ENCODE measurements at places on chromosomes 2 and 18. TPM values are rescaled to one million over a fixed set of nuclear protein-coding genes. Genes with fewer than 3 reads are reported as not detected.

Gene ASXL2
- polyA plus RNA-seq = 7.6 TPM

DNA sequence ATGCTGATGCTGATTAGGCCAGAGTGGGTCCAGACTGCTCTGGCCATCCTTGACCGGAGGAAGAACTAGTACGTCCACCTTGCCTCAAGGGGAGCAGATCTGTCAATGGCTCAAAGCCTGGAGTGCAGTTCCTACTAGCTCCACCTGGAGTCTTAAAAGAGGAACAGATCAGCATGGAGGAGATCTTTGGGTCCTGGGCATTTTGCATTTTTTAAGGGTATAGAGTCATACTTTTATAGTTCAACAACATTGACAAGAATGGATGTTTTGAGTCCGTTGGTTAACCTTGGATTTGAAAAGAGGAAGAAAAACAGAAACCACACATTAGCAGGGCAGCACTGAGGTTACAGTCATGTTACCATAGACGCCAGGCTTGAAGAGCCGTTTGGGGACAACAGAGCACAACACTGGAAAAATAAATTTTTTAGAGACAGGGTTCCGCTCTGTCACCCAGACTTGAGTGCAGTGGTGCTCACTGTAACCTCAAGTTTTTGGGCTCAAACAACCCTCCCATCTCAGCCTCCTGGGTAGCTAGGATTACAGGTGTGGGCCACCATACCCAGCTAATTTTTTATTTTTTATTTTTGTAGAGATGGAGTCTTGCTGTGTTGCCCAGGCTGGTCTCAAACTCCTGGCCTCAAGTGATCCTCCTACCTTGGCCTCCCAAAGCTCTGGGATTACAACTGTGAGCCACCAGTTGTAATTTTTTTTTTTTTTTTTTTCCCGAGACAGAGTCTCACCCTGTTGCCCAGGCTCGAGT, 78.5 kb downstream of the PRKCE start:
- H3K4me1 ChIP-seq = peaks cover 87% of the 10 kb centered on the region
- DNase-seq = peak; percentile 90
- H3K27ac ChIP-seq = peak overlapping the region; percentile 91
- no peak overlapping the region for H3K4me3 ChIP-seq

Gene ANO7
- polyA plus RNA-seq = 0.04 TPM

Gene KIF5C
- polyA plus RNA-seq = 3.3 TPM

Gene DLGAP1
- polyA plus RNA-seq = 0.61 TPM

GRCh38 chr2:10839813-10840212, 27.2 kb upstream of the PDIA6 start:
- no peaks in the 10 kb centered on the region for H3K27me3 ChIP-seq
- H3K36me3 ChIP-seq = no peaks in the 10 kb centered on the region
- peaks cover 7% of the 10 kb centered on the region for H3K4me1 ChIP-seq
- no peak for DNase-seq

DNA sequence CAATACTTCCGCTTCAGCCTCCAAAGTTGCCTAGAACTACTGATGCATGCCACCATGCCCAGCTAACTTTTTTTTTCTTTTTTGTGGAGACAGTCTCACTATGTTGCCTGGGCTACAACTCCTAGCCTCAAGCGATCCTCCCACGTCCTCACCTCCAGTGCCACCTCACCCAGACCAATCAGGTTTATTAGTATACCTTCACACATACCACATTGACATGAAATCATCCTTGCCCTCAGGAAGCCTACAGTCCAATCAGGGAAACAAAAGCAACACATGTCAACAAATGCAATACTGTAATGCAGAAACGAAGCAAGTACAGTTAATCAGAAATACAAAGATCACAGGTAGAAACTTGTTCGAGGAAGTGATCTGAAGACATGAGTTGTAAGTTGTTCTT, 4.0 kb downstream of the TRIP12 start:
- H3K27me3 ChIP-seq = no peaks in the 10 kb centered on the region
- H3K4me1 ChIP-seq = peaks cover 32% of the 10 kb centered on the region
- no peak overlapping the region for H3K27ac ChIP-seq
- no peak overlapping the region for H3K4me3 ChIP-seq
- no peak for DNase-seq

GRCh38 chr2:193935114-193935513, 1721.9 kb upstream of the SLC39A10 start:
- no peak overlapping the region for H3K4me3 ChIP-seq
- no peaks in the 10 kb centered on the region for H3K4me1 ChIP-seq
- no peaks in the 10 kb centered on the region for H3K27me3 ChIP-seq
- H3K36me3 ChIP-seq = no peaks in the 10 kb centered on the region

DNA sequence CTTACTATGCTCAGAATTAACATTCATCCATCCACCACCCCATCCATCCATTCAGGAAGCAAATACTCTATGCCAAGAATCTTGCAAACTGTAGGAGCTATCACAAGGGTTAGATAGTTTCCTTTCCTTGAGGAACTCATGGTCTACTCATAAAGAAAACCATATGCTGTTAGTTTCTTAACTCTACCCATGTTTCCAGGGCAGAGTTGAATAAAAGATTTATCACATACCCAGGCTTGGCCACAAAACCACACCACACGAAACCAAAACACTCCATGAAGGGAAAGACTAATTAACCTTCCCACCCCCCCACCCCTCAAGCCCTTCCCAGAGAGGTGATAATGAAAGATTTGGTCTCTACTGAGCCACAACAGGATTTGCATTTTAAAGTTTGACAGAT, 23.7 kb upstream of the MSGN1 start:
- no peaks in the 10 kb centered on the region for H3K27me3 ChIP-seq
- H3K4me1 ChIP-seq = peaks cover 13% of the 10 kb centered on the region
- no peak overlapping the region for H3K4me3 ChIP-seq
- no peaks in the 10 kb centered on the region for H3K36me3 ChIP-seq

DNA sequence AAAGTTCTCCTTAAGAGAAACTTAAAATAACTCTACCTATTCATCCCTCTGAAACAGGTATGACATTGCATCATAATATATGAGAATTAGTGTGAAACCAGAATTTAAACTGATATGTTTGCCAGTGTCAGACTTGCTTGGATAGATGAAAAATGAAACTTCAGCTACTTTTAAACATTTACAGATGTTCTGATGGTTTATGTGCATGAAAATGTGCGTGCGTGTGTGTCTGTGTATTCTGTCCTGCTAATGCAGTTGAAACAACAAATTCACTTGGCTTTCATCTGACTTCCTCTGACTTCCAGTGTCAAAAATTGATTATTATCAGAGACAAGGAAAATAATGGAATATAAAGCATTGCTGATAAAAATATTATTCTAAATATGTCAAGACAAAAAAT, 719.4 kb downstream of the LRP1B start:
- H3K4me1 ChIP-seq = no peaks in the 10 kb centered on the region
- no peak for DNase-seq
- H3K27me3 ChIP-seq = no peaks in the 10 kb centered on the region
- H3K4me3 ChIP-seq = no peak overlapping the region

DNA sequence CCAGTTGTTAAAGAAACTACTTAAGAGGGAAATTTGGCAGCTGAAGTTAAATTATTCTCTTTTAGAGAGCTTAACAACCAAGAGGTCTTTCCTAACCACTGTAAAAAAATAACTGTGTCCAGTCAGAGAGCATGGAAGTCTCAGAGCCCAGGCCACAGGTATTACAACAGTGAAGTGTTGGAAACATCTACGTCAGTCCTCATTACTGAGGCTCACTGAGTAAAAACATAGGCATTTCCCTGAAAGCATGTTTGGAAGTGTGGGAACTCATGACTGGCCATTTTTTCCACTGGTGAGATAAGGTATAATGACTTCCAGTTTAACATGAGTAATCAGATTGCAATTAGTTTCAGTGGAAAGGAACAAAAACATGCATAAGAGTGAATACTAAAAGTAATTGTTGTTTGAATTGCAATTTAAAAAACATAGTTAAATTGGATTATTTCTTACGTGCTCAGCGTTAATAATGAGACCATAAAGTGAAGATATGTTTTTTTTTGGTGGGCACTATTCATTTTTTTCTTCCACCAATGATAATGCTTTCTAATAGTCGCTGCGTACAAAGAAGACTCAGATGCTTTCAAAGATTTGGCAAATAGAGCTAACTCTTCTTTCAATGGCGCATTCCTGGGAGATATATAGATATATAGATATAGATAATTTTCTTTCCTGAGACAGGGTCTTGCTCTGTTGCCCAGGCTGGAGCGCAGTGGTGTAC, 60.8 kb downstream of the EFEMP1 start:
- no peak overlapping the region for H3K27ac ChIP-seq
- H3K4me3 ChIP-seq = no peak overlapping the region
- no peaks in the 10 kb centered on the region for H3K4me1 ChIP-seq
- no peaks in the 10 kb centered on the region for H3K36me3 ChIP-seq
- no peak for DNase-seq
- no peaks in the 10 kb centered on the region for H3K27me3 ChIP-seq
